ENCODE measurements at places on chromosomes 4 and X. TPM values are rescaled to one million over a fixed set of nuclear protein-coding genes. Genes with fewer than 3 reads are reported as not detected.

DNA sequence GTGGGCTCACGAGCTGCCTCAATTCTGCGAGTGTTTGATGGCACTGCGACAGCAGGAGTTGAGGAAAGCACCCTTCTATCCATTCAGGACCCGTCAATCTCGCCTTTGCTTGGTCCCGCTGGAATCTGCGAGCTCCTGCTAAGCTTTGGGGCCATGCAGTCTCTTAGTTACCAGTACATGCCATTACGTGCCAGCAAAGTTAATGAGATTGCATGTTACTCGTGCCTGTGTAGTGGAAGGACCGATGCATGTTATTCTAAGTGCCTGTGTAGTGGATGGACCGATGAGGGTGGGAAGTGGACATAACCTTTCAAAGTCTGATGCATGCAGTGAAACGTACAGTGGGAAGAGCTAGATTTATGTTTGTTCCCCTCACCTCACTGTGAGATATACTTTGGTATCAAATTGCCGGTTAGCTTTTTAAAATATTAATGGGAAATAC is 569 bp downstream of the RPS3A start:
- H3K27ac ChIP-seq, result peak overlapping the region; percentile 96
- peaks cover 16% of the 10 kb centered on the region for H3K4me1 ChIP-seq
- H3K4me3 ChIP-seq, result peak overlapping the region; percentile 79
- H3K36me3 ChIP-seq, result no peaks in the 10 kb centered on the region
- DNase-seq, result no peak

- no peak overlapping the region for H3K4me3 ChIP-seq
- no peaks in the 10 kb centered on the region for H3K36me3 ChIP-seq
- no peaks in the 10 kb centered on the region for H3K4me1 ChIP-seq
Measured at GRCh38 chrX:131725001-131725654, 181.3 kb downstream of the OR13H1 start.

DNA sequence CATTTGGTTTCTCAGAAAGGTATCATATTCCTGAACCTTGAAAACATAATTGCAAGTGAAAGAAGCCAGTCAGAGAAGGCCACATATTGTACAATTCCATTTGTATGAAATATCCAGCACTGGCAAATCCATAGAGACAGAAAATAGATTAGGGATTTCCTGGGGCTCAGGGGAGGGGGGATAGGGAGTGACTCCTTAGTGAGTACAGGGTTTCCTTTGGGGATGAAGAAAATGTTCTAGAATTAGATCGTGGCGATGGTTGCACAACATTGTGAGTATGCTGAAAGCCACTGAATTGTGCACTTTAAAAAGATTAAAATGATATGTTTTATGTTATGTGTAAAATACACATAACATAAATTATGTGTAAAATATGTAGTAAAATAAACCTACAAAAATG is 10.3 kb downstream of the XPNPEP2 start:
- DNase-seq, result no peak
- no peaks in the 10 kb centered on the region for H3K27me3 ChIP-seq
- H3K36me3 ChIP-seq, result no peaks in the 10 kb centered on the region
- H3K27ac ChIP-seq, result no peak overlapping the region
- no peak overlapping the region for H3K4me3 ChIP-seq
- H3K4me1 ChIP-seq, result no peaks in the 10 kb centered on the region

DNA sequence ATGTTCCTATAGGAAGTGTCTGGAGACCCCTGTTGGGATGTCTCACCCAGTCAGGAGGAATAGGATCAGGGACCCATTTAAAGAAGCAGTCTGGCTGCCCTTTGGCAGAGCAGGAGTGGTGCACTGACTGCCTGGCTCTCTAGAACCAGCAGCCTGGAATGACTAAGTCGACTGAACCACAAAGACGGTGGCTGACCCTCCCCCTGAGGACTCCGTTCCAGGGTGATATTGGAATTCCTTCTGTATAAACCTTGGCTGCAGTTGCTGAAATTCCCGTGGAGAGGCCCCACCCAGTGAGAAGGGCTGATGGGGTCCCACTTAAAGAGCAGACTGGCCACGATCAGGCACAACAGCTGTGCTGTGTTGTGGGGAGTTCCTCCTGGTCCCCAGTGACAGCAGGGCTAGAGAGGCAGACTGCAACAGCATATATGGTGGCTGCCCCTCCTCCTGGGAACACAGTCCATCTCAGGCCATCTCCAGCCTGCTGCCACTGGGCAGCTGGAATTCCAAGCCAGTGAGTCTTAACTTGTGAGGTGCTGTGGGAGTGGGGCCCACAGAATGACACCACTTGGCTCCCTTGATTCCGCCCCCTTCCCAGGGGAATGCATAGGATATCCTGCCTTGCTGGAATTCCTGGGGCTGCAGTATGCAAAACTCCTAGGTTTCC is 41.8 kb upstream of the RLIM start:
- H3K27me3 ChIP-seq, result no peaks in the 10 kb centered on the region
- no peak for DNase-seq
- no peaks in the 10 kb centered on the region for H3K36me3 ChIP-seq
- H3K4me1 ChIP-seq, result no peaks in the 10 kb centered on the region
- no peak overlapping the region for H3K27ac ChIP-seq

Gene ENPEP
- polyA plus RNA-seq, result 3.7 TPM

- H3K36me3 ChIP-seq, result no peaks in the 10 kb centered on the region
- no peaks in the 10 kb centered on the region for H3K27me3 ChIP-seq
- no peak overlapping the region for H3K27ac ChIP-seq
- DNase-seq, result no peak
- no peaks in the 10 kb centered on the region for H3K4me1 ChIP-seq
Measured at GRCh38 chr4:60897415-60897814, 302.7 kb upstream of the ADGRL3 start.

DNA sequence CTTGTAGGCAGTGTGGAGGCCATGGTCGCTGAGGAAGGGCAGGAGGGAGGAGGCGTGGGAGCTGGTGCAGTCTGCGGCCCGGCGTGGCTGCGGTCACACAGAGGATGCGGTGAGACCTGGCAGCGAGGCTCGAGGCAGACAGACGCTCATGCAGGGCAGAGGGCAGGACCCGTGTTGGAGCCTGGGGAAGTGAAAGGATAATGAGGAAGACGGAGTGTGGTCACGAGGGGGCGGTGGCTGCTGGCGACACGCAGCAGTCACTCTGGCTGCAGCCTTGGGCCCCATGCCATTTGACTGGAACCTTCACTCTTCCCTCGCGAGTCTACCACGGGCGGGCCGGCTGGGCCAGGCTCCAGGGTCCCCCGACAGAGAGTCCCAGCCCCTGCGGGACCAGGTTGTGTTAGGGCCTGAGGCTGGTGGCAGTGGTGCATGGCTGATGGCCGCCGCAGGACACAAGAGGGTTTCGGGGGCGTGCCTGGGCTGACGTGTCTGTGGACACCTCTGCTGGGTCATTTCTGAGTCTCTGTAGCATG is 68.8 kb upstream of the HGFAC start:
- H3K36me3 ChIP-seq, result no peaks in the 10 kb centered on the region
- H3K4me3 ChIP-seq, result no peak overlapping the region
- no peaks in the 10 kb centered on the region for H3K27me3 ChIP-seq

Gene CTAG1A
- polyA plus RNA-seq, result not detected

GRCh38 chr4:86141161-86141560 is 218.7 kb downstream of the MAPK10 start:
- H3K4me3 ChIP-seq, result no peak overlapping the region
- no peak overlapping the region for H3K27ac ChIP-seq
- no peak for DNase-seq
- H3K27me3 ChIP-seq, result no peaks in the 10 kb centered on the region
- no peaks in the 10 kb centered on the region for H3K36me3 ChIP-seq
- no peaks in the 10 kb centered on the region for H3K4me1 ChIP-seq

DNA sequence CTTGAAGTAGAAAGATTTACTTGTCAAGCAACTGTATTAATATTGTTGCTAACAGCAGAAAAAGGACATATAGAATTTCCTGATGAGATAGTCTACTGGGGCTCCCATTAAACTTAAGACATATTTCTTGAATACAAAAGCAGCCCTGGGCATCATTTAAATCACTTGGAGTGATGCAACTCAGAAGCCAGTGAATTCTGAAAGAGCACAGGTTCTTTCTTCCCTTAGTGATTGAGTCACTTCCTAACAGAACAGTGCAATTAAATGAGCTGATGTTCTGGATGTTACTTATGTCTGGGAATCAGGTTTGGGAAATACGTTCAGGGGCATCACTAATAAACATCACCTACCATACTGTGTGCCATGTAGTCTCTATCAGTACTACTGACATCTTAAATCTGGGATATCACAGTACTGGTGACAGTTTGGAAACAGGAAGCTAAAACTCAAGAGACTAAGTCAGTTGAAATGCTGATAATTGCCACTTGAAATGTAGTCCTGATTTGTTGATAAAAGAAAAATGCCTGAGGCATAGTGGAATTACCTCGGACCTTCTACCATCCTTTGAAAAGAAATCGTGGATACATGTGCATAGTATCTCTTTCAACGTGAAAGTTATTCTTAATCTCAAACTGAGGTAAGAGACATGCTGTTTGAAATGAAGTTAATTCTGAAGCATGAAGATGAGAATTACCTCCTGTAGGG is 249.2 kb upstream of the GPRIN3 start:
- no peak for DNase-seq

DNA sequence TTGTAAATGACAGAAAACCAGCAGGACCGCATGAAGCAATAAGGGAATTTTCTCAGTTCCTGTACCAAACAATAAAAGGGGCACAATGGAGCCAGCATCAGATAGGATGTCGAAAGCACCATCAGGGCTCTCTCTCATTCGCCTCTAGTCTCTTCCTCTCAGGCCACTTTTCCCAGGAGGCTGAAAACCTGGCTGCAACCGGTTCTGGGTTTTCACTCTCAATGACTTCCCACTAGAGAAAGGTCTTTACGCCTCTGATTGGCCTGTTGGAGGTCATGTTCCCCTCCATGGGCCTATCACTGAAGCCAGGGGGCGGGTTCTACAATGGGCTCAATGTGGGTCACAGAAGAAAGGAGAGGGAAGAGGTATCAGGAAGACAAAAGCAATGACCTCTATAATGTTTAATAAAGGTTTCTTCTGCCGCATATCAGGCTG is 29.3 kb downstream of the ZNF827 start:
- H3K36me3 ChIP-seq, result no peaks in the 10 kb centered on the region
- DNase-seq, result no peak
- no peaks in the 10 kb centered on the region for H3K4me1 ChIP-seq
- no peak overlapping the region for H3K27ac ChIP-seq

Gene MAP3K15
- 0.21 TPM for polyA plus RNA-seq

DNA sequence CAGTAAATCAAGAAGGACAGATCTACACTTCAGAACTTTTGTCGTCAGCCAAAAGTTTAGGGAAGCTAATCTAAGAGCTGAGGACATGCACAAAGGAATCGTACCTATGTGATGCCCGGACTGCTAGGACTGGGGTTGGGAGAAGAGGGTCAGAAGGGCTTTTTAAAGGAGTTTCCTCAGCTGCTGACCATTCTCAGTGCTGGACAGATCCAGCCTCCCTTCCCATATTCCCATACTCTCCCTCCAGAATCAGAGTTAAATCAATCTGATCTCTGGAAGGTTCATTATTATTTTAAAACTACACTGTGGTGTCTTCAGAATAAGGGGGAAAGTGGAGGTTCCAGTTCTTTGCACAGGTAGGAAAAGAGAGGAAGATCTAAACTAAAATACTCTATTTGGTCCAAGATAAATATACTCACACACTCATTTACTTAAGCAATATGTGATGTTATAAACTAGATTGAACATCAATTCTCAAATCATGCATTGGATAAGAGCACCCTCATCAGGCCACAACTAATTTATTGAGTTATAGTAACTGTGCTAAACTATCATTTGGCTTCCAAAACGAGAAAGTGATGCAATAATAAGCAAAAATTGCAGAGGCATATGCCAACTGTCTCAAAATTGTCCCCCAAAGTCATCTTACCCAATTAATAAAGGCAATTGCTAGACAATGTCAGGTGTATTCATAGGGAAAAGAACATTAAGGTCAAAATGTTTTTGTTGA is 124.7 kb downstream of the HNRNPD start:
- no peak for DNase-seq
- no peaks in the 10 kb centered on the region for H3K4me1 ChIP-seq
- no peak overlapping the region for H3K4me3 ChIP-seq
- H3K27me3 ChIP-seq, result peaks cover 6% of the 10 kb centered on the region
- H3K27ac ChIP-seq, result no peak overlapping the region

- no peak overlapping the region for H3K4me3 ChIP-seq
- DNase-seq, result no peak
- no peaks in the 10 kb centered on the region for H3K36me3 ChIP-seq
- H3K4me1 ChIP-seq, result peaks cover 35% of the 10 kb centered on the region
- no peak overlapping the region for H3K27ac ChIP-seq
Measured at GRCh38 chr4:113955411-113955810, 24.0 kb downstream of the ARSJ start.

GRCh38 chr4:99507762-99508161 is 3.1 kb upstream of the C4orf17 start:
- H3K36me3 ChIP-seq, result no peaks in the 10 kb centered on the region
- no peak overlapping the region for H3K27ac ChIP-seq
- H3K4me1 ChIP-seq, result no peaks in the 10 kb centered on the region
- no peak overlapping the region for H3K4me3 ChIP-seq

DNA sequence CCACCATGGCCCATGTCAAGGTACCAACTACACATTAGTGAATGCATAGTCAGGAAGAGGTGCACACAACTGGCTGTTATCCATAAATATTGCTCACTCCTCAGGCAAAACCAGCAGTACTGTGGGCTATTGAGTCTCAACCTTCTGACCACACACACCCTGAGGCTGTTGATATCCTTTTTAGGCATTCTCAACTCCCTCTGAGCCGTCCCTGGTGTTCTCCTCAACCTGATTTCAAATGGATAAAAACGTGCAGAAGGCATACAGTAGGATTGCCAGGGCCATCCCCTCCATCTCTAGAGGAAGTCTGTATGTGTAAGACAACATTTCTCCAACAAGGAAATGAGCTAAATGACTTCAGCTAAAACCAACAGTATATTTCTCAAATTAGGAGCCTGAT is 98.7 kb upstream of the KLHL13 start:
- no peaks in the 10 kb centered on the region for H3K36me3 ChIP-seq
- DNase-seq, result no peak

DNA sequence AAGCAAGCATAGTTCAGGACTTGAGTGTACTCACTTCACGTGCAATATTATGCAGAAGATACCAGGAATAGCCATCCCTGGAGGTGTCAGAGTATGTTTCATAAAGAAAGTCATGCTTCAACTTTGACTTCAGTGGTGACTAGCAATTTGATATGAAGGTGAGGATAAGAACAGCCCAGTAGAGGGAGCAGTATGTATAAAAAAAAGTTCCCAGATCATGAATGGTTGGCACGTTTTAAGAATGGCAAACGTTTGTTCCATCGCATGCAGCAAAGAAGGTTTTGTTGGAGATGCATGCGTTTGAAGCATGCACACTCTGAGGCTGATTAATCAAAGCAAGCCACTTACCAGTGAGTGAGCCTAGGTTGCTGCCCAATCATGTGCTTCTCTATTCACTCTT is 33.5 kb upstream of the SLITRK4 start:
- H3K27me3 ChIP-seq, result no peaks in the 10 kb centered on the region
- no peak overlapping the region for H3K4me3 ChIP-seq
- no peaks in the 10 kb centered on the region for H3K4me1 ChIP-seq
- H3K36me3 ChIP-seq, result no peaks in the 10 kb centered on the region
- DNase-seq, result peak; percentile 8

- no peaks in the 10 kb centered on the region for H3K27me3 ChIP-seq
- H3K4me3 ChIP-seq, result no peak overlapping the region
- H3K4me1 ChIP-seq, result no peaks in the 10 kb centered on the region
Measured at GRCh38 chr4:186009976-186010375, 59.0 kb upstream of the TLR3 start.

Gene C4orf51
- not detected for polyA plus RNA-seq

Gene AMBN
- polyA plus RNA-seq, result not detected
